Bronchial smooth muscle cell (primary cell): ENCODE measurements at places on chromosomes 13 and 19. TPM values are rescaled to one million over a fixed set of nuclear protein-coding genes. Genes with fewer than 3 reads are reported as not detected.

The KANK2 gene
- 350 and 544 TPM in 2 replicates for total RNA-seq

The ADGRE1 gene
- total RNA-seq: not detected in 2 replicates

The TTYH1 gene
- under 0.01 TPM in 1 of 2 replicates, not detected in the other for total RNA-seq

The CCDC8 gene
- 40.5 and 50.6 TPM in 2 replicates for total RNA-seq

The ZNF497 gene
- 0.79 and 1.7 TPM in 2 replicates for total RNA-seq

The C1QTNF9 gene
- total RNA-seq: 0.09 TPM in 1 of 2 replicates, not detected in the other

The PCDH9 gene
- 1.0 and 2.5 TPM in 2 replicates for total RNA-seq

The IGFL1 gene
- not detected in 2 replicates for total RNA-seq

The NBEA gene
- 3.6 and 4.3 TPM in 2 replicates for total RNA-seq

The OR4F17 gene
- not detected in 2 replicates for total RNA-seq

The CCDC106 gene
- total RNA-seq: 3.9 and 7.3 TPM in 2 replicates

The TOMM40 gene
- total RNA-seq: 18.8 and 19.6 TPM in 2 replicates

The TLE6 gene
- 0.63 and 0.94 TPM in 2 replicates for total RNA-seq

The CYP2A7 gene
- total RNA-seq: not detected in 2 replicates

The FCAR gene
- not detected in 2 replicates for total RNA-seq

The VSTM2B gene
- not detected in 2 replicates for total RNA-seq

The GIPR gene
- total RNA-seq: 0.09 and 0.16 TPM in 2 replicates
